HFFc6 (cell line): ENCODE measurements at places on chromosomes 7 and 10. TPM values are rescaled to one million over a fixed set of nuclear protein-coding genes. Genes with fewer than 3 reads are reported as not detected.

The DNAH11 gene
- total RNA-seq = 1.4 and 2.1 TPM in 2 replicates

The TMEM178B gene
- total RNA-seq = 2.2 to 6.7 TPM (median 4.8 TPM) in 3 replicates

The RSPH10B2 gene
- not detected in 3 replicates for total RNA-seq

The HOXA10 gene
- total RNA-seq = 37.4 to 42.6 TPM (median 39.9 TPM) in 3 replicates

The SPAM1 gene
- not detected in 3 replicates for total RNA-seq

The PTN gene
- 1.6 to 8.0 TPM (median 2.3 TPM) in 3 replicates for total RNA-seq

The LYZL1 gene
- not detected in 3 replicates for total RNA-seq

The CYP2C9 gene
- total RNA-seq = not detected in 3 replicates

The ANKRD16 gene
- 4.7 and 5.1 TPM in 2 replicates for total RNA-seq

The TCAF2 gene
- 1.3 and 2.3 TPM in 2 replicates for total RNA-seq

The ASZ1 gene
- total RNA-seq = not detected in 2 replicates

The SLC18A3 gene
- not detected in 3 replicates for total RNA-seq

The RPEL1 gene
- total RNA-seq = not detected in 3 replicates

The NKX2-3 gene
- total RNA-seq = not detected in 3 replicates

The NPSR1 gene
- total RNA-seq = not detected in 3 replicates

The NRG3 gene
- total RNA-seq = not detected in 3 replicates

The FAM24A gene
- total RNA-seq = not detected in 3 replicates

The CAMK1D gene
- 0.26 to 1.4 TPM (median 1.4 TPM) in 3 replicates for total RNA-seq

The OR2F2 gene
- not detected in 3 replicates for total RNA-seq

The GRM3 gene
- total RNA-seq = not detected in 3 replicates

The RET gene
- 0.08 to 0.60 TPM (median 0.23 TPM) in 3 replicates for total RNA-seq

The CTNNA3 gene
- not detected in 3 replicates for total RNA-seq

The BLNK gene
- not detected in 3 replicates for total RNA-seq

The MYL7 gene
- 0.40 to 0.81 TPM in 2 of 3 replicates, not detected in the other for total RNA-seq

The CRTAC1 gene
- not detected in 2 replicates for total RNA-seq

The OR2A5 gene
- not detected in 3 replicates for total RNA-seq

The TAS2R3 gene
- not detected in 3 replicates for total RNA-seq

The PHYHIPL gene
- not detected in 2 replicates for total RNA-seq

The FBXL13 gene
- total RNA-seq = 0.43 to 0.90 TPM (median 0.84 TPM) in 3 replicates

The OR2A1 gene
- not detected in 3 replicates for total RNA-seq

The STEAP2 gene
- total RNA-seq = 10.2 to 16.2 TPM (median 12.8 TPM) in 3 replicates

The OR9A2 gene
- total RNA-seq = not detected in 3 replicates

The PNLIPRP1 gene
- total RNA-seq = not detected in 3 replicates

The PRF1 gene
- total RNA-seq = not detected in 3 replicates

The OR6B1 gene
- not detected in 3 replicates for total RNA-seq

The KIAA1549 gene
- 7.3 to 13.3 TPM (median 10.9 TPM) in 3 replicates for total RNA-seq

The HOXA6 gene
- total RNA-seq = 0.90 to 2.5 TPM (median 2.3 TPM) in 3 replicates

The AKR1D1 gene
- total RNA-seq = not detected in 3 replicates

The SLC29A4 gene
- total RNA-seq = 0.91 to 2.5 TPM (median 2.3 TPM) in 3 replicates

The NUTM2A gene
- 0.18 to 0.19 TPM in 2 of 3 replicates, not detected in the other for total RNA-seq

The FZD8 gene
- 0.24 to 1.3 TPM (median 0.83 TPM) in 3 replicates for total RNA-seq

The NAT16 gene
- not detected in 3 replicates for total RNA-seq

The MYOF gene
- 401 to 524 TPM (median 509 TPM) in 3 replicates for total RNA-seq

The PLPP4 gene
- total RNA-seq = 12.2 and 25.0 TPM in 2 replicates

The ANKRD61 gene
- total RNA-seq = 0.17 to 0.18 TPM in 2 of 3 replicates, not detected in the other

The SEC31B gene
- 2.4 to 4.1 TPM (median 2.9 TPM) in 3 replicates for total RNA-seq

The LRRC18 gene
- not detected in 3 replicates for total RNA-seq

The ZNF746 gene
- total RNA-seq = 14.6 and 15.7 TPM in 2 replicates

The PTPRZ1 gene
- total RNA-seq = 0.13 TPM in 1 of 3 replicates, not detected in the others

The MLXIPL gene
- not detected in 3 replicates for total RNA-seq

The MBL2 gene
- not detected in 3 replicates for total RNA-seq

The OR2A12 gene
- not detected in 2 replicates for total RNA-seq

The PPP1R17 gene
- not detected in 3 replicates for total RNA-seq

The NEUROG3 gene
- total RNA-seq = not detected in 3 replicates

The RAMP3 gene
- total RNA-seq = not detected in 3 replicates
